ENCODE measurements at places on chromosomes 1 and 21. TPM values are rescaled to one million over a fixed set of nuclear protein-coding genes. Genes with fewer than 3 reads are reported as not detected.

The SLC45A1 gene
- total RNA-seq = 6.2 TPM

The PINK1 gene
- 418 TPM for total RNA-seq

GRCh38 chr1:203609979-203610493 is 16.6 kb upstream of the ATP2B4 start:
- no peak for DNase-seq

The HTR6 gene
- not detected for total RNA-seq

DNA sequence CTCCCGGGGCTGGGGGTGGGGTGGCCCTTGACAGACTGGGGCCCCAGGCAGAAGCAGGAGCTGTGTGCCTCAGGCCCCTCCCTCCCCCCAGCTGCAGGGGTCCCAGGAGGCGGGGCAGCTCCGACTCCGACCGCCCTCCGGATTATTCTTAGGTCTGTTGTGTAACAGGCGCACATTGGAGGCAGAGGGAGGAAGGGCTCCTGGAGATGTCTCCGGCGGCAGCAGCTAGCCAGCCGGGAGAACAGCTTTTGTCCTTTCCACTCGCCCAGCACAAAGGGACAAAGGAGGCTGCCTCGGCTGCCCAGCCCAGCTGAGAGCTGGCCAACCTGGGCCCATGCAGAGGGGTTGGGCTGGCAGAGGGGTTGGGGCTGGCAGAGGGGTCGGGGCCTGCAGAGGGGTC is 29.7 kb upstream of the PLCH2 start:
- DNase-seq = no peak

The GPR37L1 gene
- total RNA-seq = not detected

The FMOD gene
- 33.2 TPM for total RNA-seq

All from heart left ventricle (tissue), 16 donors.